DND-41 (cell line): ENCODE measurements at places on chromosomes 11 and 22.
A peak's percentile ranks its signal among the peaks of the same experiment; 100 is the strongest.

- DNase-seq: no peak
These were observed 1.4 kb downstream of the RIC8A start for GRCh38 chr11:208917-209260.

- DNase-seq: peak; percentile 25
These were observed 777 bp downstream of the LTO1 start for GRCh38 chr11:69674267-69674885.

- DNase-seq: no peak
These were observed 138.4 kb upstream of the DDI1 start for GRCh38 chr11:103898065-103898464.

- no peak for DNase-seq
These were observed 107.0 kb downstream of the ATG16L2 start for GRCh38 chr11:72921028-72921716.

DNA sequence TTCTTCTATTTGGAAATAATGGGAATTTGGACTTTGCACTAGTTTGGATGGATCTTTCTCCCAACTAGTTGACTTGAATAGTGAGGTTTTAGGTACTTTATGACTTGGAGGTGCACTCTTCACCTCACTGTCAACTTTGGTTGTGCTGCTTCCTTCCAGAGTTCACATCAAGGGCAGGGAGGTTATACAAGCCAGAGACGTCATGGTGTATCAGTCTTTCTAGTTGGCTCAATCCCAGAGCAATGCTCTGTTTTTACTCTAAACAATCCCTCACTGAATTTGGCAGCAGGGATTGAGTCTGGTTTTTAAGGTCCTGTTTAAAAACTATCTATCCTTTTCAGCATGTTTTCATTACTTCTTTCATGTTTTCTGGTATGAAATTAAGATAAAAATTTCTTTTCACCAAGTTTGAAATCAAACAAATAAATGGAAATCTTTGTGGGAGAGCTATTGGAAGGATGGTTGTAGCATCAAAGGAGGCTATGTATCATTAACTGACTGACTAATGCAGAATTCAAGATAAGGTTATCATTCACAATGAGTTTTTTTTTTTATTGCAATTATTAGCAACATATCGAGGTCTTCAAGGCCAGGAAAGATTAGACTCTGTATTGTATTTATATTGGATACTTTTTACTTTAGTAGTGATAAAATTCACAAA, 28.0 kb upstream of the ZBED5 start:
- no peak for DNase-seq

DNA sequence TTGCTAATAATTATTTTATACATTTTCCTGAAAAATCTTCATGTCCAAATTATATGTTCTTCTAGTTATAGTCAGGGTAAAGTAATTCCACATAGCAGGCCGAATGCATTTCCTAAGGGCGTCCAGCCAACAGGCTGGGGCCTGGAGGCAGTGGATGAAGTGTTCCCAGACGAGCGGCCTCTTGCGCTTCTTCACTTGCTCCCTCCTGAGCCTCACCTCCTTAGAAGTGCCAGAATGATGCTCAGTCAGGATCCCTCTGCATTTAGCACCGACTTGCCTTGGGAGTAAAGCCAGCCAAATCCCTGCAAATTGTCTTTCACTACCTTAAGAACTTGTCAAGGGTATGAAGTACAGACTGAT, 1.5 kb downstream of the OLFML1 start:
- no peak for DNase-seq
